T follicular helper cell (primary cell): ENCODE measurements at places on chromosomes 5 and 9.

DNA sequence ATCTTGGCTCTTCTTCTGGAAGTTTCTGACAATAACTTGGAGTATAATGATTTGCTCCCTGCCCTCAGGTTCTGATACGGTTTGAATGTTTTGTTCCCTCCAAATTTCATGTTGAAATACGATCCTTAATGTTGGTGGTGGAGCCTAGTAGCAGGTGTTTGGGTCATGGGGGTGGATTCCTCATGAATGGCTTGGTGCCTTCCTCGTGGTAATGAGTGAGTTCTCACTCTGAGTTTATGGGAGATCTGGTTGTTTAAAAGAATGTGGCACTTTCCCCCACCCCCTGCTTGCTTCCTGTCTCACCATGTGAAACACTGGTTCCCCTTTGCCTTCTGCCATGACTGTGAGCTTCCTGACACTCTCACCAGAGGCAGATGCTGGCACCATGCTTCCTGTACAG is 103.0 kb upstream of the OSMR start:
- DNase-seq, result no peak

- no peak for DNase-seq
Observed at GRCh38 chr5:29568028-29568427, 1625.5 kb upstream of the CDH6 start.

DNA sequence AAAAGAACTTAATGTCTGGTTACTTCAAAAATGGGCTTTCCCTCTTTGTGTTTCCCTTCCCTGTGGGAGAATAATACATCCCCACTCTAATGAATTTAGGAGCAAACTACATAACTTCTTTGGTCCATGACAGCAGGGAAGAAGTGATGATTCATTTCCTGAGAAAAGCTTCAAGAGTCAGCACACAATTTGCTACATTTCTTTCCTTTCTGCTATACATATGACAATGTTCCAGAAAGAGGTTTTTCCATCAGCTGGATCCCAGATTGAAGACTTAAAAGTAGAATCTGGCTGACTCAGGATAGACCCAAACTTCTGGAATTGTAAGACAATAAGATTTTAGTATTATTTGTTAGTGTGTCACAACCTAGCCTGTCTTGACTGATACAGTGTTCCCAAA is 126.1 kb downstream of the DRD1 start:
- DNase-seq, result no peak

GRCh38 chr9:95777136-95777535 is 98.4 kb upstream of the ERCC6L2 start:
- no peak for DNase-seq

DNA sequence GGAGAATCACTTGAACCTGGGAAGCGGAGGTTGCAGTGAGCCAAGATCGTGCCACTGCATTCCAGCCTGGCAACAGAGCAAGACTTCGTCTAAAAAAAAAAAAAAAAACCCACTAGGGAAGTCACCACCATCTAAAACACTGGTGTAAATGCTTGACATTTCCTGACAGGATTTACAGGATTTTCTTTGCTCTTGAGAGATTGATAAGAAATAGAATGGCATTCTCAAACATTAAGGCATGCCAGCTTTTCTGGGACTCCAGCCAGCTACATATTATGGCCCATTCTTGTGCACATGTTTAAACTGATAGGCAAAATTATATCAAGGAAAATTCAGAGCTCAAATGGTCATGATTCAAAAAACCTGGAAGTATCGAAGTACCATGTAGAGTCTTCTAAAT is 28.7 kb downstream of the GTF3C4 start:
- no peak for DNase-seq

- DNase-seq, result peak; percentile 6
Observed at GRCh38 chr5:56910210-56910965, 992 bp downstream of the SETD9 start.

DNA sequence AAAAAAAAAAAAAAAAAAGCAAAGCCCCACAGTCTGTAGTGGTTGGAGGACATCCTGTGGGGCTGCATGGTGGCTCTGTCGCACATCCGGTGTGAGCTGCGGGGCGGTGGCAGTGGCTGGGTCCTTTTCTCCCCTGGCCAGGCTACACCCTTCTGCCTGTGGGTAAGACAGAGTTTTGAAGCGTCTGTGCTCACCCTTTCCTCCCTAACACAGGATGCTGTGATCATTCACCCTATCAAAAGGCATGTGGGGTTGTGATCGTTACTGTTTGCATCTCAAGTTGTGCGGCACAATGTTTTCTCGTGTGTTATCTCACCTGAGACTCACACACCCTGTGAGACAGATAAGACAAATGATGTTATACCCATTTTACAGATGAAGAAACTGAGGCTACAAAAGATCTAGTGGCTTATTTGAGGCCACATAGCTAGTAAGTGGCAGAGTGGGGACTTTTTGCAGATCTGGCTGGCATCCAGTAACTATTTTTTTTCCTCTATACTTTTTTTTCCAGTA is 17.5 kb downstream of the IRF1 start:
- peak; percentile 71 for DNase-seq
